ENCODE measurements at places on chromosomes 12 and 14.
A peak's percentile ranks its signal among the peaks of the same experiment; 100 is the strongest.

- DNase-seq, result no peak
Observed at GRCh38 chr14:51333299-51333698, 93.3 kb downstream of the TMX1 start.

- peak; percentile 14 for DNase-seq
Observed at GRCh38 chr12:132284071-132284826, 45.1 kb downstream of the GALNT9 start.

- no peak for DNase-seq
Observed at GRCh38 chr12:25365340-25365730, 114.6 kb upstream of the KRAS start.

DNA sequence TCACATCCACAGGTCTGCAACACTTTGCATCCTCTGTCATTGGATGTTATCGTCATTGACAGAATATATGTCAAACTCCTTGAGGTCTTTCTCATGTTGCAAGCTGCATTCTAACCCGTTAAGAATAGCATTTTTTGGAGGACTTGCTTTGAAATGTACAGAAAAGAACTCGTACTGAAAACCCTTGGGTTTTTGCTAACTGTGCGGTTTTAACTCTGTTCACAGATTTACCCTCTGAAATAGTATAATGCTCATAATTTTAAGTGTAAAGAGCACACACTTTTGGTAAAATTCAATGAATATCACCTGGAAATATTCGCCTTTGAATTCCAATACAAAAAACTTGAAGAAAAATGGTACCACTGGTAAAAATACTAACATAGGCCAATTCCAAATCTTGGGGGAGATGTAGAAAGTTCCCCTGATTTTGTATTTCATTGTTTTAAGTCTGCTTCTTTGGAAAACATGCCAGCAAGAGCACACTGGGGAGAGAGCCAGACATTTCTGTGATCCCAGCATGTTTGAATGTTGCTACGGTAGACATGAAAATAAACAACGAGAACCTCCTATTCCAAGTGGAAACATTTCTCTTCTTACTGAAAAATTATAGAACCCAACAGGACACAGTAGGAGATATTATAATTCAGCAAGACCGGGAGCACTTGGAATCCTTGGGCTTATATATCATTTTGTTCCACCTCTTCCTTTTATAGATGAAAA lies 446.0 kb downstream of the AEBP2 start:
- DNase-seq, result no peak

- no peak for DNase-seq
Observed at GRCh38 chr12:88998421-88998820, 353.9 kb downstream of the DUSP6 start.

GRCh38 chr14:22981090-22981875 lies 1.1 kb downstream of the AJUBA start:
- no peak for DNase-seq

- peak; percentile 31 for DNase-seq
Observed at GRCh38 chr12:31959701-31960391, 631 bp downstream of the RESF1 start.

GRCh38 chr12:39441963-39442830 lies 723 bp downstream of the KIF21A start:
- no peak for DNase-seq

DNA sequence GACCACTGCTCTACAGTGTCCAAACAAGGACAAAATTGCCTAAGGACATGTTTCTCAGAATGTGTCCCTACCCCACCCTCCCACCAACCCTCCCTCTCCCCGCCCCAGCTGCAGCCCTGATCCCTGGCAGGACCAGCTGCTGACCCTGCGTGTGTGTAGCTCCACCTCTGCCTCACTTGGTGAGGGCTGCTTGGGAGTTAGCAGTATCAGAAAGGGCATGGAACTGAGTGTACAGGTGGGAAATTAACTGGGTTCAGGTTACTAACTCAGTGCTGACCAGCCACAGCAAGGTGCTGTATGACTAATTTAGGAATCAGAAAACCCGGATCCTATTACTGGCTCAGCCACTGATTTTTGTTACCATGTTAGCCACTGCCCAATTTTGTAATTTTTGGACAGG lies 11.3 kb upstream of the PLEKHD1 start:
- DNase-seq, result no peak

- peak; percentile 1 for DNase-seq
Observed at GRCh38 chr12:130281153-130281799, 56.4 kb upstream of the PIWIL1 start.

GRCh38 chr12:25051656-25052195 lies 102.8 kb upstream of the BCAT1 start:
- no peak for DNase-seq

DNA sequence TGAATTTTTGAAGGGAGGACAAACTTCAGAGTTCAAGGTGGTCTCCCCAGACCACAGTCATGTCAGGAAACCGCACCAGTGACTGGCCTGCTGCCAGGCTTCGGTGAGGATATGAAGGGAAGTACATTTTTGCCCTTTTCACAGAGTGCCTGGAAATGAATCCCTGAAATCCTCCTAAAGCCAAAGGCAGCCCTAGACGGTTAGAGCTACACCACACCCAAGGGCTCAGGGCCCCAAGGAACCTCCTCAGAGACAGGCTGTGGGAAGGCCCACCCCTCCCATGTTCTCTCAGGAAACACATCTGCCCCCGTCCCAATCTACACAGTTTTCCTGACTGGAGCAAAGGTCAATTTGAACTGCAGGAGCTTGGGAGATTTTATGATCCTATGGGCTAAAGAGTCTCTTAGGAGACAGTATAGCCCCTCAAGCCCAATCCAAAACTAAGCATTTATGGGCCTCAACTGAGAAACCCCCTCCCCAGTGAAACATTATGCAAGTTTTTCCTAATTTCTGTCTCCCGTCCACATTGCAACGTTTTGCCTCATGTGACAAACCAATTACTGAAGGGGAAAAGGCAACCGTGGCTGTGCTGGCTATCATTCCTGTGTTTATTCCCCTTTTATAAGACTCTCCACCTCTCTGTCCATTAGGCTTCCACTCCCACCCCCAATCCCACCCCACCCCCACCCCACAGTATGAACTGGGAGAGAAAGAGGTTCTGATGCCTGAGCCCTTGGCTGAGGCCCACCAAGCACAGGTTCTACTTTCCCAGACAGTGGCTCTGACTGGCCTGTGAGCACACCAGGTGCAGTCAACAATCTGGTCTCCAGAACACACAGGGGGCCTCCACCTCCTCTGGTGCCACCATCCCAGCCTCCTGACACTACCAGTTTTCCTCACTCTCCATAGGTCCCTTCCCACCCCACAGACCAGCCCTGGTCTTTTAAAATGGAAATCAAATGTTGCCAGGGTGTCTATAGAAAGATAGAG lies 9.6 kb upstream of the RNASE1 start:
- no peak for DNase-seq

DNA sequence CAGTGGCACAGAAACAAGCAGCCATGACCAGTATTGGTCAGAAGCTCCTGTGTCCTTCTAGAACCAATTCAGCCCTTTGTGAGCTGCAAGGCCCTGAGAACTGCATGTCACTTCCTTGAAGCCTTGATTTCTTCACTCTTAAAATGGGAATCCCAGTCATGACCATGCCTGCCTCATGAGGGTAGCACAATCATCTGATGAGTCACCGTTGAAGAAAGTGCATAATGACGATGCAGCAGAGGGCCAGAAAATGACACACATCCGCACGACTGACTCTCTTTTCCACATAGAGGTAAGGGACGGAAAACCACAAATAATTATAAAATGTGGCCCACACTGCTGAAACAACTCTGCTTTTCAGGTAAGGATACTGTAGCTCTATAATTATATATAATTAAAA lies 777.4 kb downstream of the BCL11B start:
- DNase-seq, result no peak

GRCh38 chr12:122851820-122852219 lies 16.6 kb downstream of the HIP1R start:
- no peak for DNase-seq

- no peak for DNase-seq
Observed at GRCh38 chr14:93986955-93987354, 10.1 kb upstream of the CCDC197 start.

DNA sequence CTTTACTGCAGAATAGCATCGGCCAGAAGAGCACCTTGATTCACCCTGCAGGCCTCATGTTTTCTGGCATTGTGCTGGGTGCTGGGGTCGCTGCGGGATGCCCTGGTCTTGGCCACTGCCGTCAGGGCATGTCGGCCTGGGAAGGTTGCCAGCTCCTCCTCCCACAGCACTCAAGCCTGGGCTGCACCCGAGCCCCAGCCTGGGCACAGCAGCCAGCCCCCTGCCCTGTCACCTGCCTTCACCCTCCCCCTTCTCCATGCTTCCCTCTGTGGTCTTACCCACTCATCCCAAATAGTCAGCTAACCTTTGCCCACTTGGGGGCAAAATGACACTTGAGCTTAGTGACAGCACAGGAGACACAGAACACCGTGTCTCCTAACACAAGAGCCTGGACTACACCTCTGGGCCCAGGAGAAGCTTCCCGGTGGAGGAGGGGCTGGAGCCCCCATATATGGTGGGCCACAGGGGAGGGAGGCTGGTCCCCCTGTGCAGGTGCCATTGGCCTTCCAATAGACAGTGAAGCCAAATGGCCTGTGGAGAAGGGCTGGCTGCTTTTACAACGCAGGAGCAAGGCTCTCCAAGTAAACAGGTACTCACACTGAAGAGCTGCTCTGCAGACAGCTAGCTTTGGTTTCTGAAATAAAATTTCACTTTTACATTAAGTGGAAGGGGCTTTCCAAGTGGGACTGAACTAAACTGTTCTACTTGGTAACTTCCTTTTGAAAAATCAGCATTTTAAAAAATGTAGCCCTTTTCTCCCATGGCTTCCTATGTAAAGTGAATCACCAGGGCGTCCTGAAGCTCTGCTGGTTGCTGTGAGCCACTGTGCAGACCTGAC lies 51.2 kb upstream of the AMN start:
- no peak for DNase-seq

- no peak for DNase-seq
Observed at GRCh38 chr12:80017261-80017870, 82.0 kb upstream of the OTOGL start.

DNA sequence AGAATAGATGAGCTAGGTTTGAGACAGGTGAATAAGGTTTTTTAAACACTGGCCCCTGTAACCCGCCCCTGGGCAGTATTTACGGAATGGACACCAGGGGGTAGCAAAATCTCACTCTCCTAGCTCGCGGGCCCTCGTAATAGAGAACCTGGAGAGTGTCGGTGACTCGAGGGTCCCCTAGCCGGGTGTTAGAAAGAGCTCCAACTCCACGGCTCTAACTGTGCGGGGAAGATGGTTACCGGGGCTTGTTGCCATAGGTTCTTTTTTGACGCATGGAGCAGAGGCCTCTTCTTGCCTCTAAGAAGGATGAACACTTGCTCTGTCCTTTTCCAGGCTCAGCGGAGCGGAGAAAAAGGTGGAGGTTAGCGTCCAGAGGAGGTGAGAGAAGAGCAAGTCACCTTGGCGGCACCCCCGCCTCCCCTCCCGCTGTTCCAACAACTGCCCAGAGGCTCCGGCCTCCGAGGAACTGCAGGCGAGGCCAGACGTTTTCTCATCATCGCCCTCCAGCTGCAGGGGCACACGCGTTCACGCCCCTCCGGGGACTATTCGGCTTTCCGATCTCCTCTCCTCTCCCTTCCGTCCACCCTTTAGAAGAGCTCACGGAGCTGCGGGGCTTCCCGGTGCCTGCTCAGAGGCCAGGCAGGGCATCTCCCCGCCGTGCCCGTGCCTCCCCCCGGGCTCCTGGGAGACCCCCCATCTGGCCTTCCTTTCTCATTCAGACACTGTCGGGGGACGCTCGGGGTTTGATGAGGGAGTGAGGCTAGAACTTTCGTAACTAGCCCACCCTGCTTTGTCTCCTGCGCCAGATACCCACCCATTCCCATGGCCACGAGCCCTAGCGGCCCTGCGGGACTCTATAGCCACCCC lies 1.4 kb upstream of the ARHGEF40 start:
- peak; percentile 58 for DNase-seq

DNA sequence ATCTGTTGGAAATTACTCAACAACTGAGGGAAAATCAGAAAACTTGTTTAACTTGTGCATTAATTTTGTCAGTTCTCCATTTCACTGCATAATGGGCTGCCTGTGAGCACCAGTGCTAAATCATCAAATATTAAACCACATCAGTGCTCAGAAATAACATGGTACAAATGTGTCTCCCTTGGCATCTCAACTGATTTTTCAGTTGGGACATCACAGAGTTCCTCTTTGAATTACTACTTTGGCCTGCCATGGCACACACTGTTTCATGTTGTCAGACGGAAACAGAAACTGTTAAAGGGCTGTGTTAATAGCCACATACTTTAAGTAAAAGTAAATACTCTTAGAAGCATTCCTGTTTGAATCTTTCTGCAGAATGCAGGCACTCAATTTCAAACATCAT lies 42.1 kb upstream of the STRN3 start:
- no peak for DNase-seq

DNA sequence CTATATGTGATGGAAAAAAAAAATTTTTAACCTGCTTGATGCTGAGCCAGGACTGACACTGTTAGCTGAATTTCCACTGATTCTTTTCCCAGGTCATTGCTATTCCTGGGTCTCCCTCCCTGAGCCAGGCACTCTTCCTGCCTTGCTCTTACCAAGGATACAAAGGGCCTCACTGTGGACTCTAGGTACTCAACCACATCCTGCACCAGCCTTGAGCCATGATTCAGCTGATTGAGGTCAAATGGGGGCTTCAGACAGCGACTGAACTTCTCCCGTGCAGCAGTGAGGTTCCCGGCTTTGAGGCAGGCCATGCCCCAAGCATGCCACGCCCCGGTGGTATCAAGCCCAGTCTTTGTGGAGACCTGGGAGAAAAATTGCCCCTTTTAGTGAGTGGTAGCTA lies 54.3 kb downstream of the ZFYVE26 start:
- no peak for DNase-seq

DNA sequence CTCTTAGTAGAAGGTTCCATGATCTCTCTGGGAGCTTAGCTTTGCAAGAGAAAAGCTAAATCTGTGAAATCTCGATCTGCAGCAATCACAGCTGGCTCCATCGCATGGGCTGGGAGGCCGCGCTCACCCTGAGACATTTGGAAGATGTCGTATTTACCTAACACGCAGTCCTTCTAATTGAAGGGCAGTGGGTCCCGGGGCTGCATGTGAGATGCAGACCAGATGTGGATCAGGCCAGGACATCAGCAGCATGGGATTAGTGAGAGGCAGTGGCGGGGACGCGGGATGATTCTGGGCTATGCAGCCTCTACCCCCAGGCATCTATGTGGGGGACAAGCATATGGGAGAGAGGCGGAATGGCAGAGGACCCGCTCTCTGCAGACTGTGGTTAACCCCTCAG lies 312.4 kb upstream of the RTL1 start:
- no peak for DNase-seq

GRCh38 chr12:92702754-92703679 lies at the start of gene PLEKHG7:
TSS of gene PLEKHG7 (plus strand) at chr12:92702989. CDS start at chr12:92706632, 3,643 bp downstream.
- DNase-seq, result no peak

DNA sequence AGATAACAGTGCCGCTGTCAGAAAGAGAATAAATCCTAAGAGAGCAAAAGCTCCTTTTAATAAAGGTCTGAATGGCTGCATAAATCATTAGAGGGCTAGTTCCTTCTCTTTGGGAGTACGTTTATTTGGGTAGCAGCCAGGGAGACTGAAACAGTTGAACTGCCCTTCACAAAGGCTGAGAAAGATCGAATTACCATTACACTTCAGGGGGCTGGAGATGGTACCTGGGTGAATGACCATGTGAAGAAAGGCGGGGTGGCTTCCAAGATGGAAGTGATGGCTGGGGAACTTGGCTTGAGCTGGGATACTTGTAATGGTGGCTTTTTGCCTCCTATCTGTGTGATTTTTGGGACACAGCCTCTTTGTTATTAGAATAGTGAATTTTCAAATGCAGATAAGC lies 1.7 kb upstream of the FGD4 start:
- DNase-seq, result no peak

- DNase-seq, result no peak
Observed at GRCh38 chr14:43105305-43105704, 1401.8 kb downstream of the FSCB start.

GRCh38 chr12:76518699-76519098 lies 40.9 kb downstream of the OSBPL8 start:
- no peak for DNase-seq

- DNase-seq, result no peak
Observed at GRCh38 chr12:92784356-92784755, 81.6 kb downstream of the PLEKHG7 start.

Data from NCI-H460 (cell line).